Urinary bladder (tissue), 4 donors: ENCODE measurements at places on chromosomes 12 and 14. TPM values are rescaled to one million over a fixed set of nuclear protein-coding genes. Genes with fewer than 3 reads are reported as not detected.

The ADCY4 gene
- polyA plus RNA-seq = 28.7 TPM

The C12orf76 gene
- polyA plus RNA-seq = 14.7 TPM

The PTGER2 gene
- 6.1 TPM for polyA plus RNA-seq

The TSHR gene
- 0.16 TPM for polyA plus RNA-seq

The KERA gene
- polyA plus RNA-seq = 0.09 TPM

The AQP2 gene
- 0.04 TPM for polyA plus RNA-seq

The ASIC1 gene
- 5.4 TPM for polyA plus RNA-seq

The DYRK4 gene
- polyA plus RNA-seq = 46.5 TPM

The INSM2 gene
- not detected for polyA plus RNA-seq

The PPFIA2 gene
- polyA plus RNA-seq = 1.4 TPM

The CDK2 gene
- 33.6 TPM for polyA plus RNA-seq

The JPH4 gene
- polyA plus RNA-seq = 2.5 TPM

The SLC38A6 gene
- polyA plus RNA-seq = 7.1 TPM
